Nucleus accumbens (tissue), 56 donors: ENCODE measurements at places on chromosomes 2 and 18.

DNA sequence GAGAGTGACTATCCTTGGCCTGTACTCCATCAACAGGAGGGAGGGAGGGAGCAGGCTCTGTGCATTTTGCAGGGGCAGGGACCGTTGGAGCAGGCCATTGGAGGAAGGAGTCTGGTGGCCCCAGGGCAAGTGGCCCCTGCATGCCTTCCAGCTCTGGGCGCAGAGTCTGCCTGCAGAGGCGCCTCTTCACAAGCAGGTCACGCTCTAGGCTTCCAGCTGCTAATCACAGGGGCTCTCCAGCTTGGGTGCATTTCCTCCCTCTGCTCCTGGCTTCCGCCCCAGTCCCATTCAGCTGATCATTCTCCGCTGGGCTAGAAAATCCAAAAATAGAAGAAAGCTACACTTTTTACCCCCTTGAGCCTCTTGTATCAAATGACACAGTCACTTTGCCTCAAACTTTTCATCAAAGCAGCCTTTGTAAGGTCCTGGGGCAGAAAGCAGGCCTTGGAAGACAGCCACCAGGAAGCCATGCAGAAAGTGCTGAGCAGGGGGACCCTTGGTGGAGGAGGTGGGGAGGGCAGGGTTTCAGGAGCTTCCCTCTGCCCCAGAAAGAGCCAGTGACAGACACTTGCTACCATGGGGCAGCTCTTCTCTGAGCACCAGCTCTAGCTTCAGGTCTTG is 11.3 kb downstream of the TMEM247 start:
- DNase-seq, result peak; percentile 74

DNA sequence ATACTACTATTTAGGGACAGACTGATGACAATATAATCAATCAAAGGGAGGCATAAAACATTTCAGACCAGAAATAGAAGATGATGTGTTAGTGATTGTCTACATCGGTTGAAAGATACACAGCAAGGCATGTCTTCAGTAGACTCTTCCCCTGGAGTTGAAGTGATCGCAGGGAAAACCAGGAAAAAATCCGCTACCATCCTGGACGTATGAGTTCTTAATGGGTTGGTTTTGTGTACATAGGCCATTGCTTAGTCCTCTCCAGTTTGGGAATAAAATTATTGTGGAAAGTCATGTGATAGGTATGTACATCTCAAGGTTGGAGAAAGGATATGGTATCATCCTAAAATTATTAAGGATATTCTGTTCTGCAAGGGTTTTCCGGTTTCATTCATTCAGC is 4.3 kb downstream of the APCDD1 start:
- no peak for DNase-seq

- DNase-seq, result no peak
Measured at GRCh38 chr2:62101886-62102285, 94.0 kb upstream of the B3GNT2 start.

GRCh38 chr2:146477383-146477782 is 1367.4 kb upstream of the ACVR2A start:
- no peak for DNase-seq

- no peak for DNase-seq
Measured at GRCh38 chr2:146584316-146584715, 1260.5 kb upstream of the ACVR2A start.
